ENCODE measurements at places on chromosomes 2 and 18. TPM values are rescaled to one million over a fixed set of nuclear protein-coding genes. Genes with fewer than 3 reads are reported as not detected.

- H3K27ac ChIP-seq: no peak overlapping the region
- H3K27me3 ChIP-seq: peaks cover 3% of the 10 kb centered on the region
- no peaks in the 10 kb centered on the region for H3K4me1 ChIP-seq
Measured at GRCh38 chr2:237556773-237557632, 9.4 kb upstream of the PRLH start.

ABCG8 gene
- 0.25 TPM for total RNA-seq

UGT1A10 gene
- 0.11 TPM for total RNA-seq

ABHD3 gene
- total RNA-seq: 12.1 TPM

SPEG gene
- 57.8 TPM for total RNA-seq

DNA sequence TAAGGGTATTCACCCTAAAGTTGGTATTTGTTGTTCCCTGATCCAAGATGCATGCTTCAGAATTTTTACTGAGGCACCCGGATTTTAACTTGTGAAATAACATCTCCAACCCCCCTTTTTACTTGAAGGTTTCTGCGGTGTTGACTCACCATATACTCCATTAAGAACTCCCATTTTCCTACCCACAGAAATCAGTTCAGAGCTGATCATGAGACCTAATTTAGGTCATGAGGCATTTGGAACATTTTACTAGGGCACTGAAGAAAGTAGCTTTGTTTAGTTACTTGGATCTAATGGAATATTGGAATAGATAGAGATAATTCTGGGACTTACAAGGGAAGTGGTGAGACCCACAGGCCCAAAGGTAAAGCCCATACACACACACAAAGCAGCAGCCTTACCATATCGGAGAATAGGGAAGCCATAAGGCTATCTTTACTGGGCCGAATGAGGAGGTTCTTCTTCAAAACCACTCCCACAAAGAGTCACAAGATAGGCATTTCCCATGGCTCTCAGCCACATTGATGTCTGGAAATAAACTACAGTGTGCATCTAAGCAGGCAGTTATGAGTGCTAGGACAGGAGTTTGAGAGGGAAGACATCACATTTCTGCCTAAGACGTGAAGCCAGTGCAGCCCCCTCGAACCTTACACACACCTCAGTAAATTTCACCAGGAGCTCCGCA is 681.0 kb upstream of the LRRTM4 start:
- no peak overlapping the region for H3K27ac ChIP-seq
- no peak overlapping the region for H3K4me3 ChIP-seq
- H3K27me3 ChIP-seq: no peaks in the 10 kb centered on the region
- H3K36me3 ChIP-seq: no peaks in the 10 kb centered on the region
- no peak for DNase-seq
- no peaks in the 10 kb centered on the region for H3K4me1 ChIP-seq

ITGAV gene
- 27.7 TPM for total RNA-seq

DNA sequence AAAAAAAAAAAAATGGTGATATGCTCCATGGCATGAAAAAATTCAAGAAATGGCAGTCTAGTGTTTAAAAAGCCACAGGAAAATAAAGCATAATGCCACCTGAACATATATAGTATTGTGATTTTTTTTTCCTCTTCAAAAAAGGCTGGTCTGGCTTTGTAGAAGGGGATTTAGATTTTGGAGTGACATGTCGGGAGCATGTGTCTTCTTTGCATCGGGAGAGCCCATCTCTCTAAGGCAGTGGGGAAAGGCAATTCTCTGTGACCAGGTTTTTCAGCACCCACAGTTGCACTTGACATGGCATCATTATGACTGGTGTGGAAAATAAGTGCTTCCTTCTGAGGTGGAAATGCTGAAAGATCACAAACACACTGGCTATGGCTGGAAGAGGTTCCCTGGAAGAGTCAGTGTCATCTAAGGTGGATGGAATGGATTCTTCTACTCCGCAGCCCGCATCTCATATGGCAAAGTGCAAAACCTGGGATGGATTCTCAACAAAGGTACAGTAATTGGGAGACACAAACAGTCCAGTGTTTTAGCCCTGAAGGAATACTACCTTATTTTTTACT is 172.5 kb downstream of the AGAP1 start:
- H3K36me3 ChIP-seq: no peaks in the 10 kb centered on the region
- H3K27ac ChIP-seq: 0 out of 2 replicates have a peak overlapping the region, but pooled peaks have one; percentile 8
- peak overlapping the region; percentile 47 for H3K4me3 ChIP-seq
- no peaks in the 10 kb centered on the region for H3K27me3 ChIP-seq
- peaks cover 63% of the 10 kb centered on the region for H3K4me1 ChIP-seq
- DNase-seq: no peak

TSGA10 gene
- total RNA-seq: 9.3 TPM

GRCh38 chr2:145764631-145765030 is 1244.7 kb upstream of the ZEB2 start:
- H3K4me3 ChIP-seq: no peak overlapping the region
- no peak for DNase-seq
- H3K4me1 ChIP-seq: peaks cover 14% of the 10 kb centered on the region
- no peaks in the 10 kb centered on the region for H3K36me3 ChIP-seq

CD8B2 gene
- not detected for total RNA-seq

DNA sequence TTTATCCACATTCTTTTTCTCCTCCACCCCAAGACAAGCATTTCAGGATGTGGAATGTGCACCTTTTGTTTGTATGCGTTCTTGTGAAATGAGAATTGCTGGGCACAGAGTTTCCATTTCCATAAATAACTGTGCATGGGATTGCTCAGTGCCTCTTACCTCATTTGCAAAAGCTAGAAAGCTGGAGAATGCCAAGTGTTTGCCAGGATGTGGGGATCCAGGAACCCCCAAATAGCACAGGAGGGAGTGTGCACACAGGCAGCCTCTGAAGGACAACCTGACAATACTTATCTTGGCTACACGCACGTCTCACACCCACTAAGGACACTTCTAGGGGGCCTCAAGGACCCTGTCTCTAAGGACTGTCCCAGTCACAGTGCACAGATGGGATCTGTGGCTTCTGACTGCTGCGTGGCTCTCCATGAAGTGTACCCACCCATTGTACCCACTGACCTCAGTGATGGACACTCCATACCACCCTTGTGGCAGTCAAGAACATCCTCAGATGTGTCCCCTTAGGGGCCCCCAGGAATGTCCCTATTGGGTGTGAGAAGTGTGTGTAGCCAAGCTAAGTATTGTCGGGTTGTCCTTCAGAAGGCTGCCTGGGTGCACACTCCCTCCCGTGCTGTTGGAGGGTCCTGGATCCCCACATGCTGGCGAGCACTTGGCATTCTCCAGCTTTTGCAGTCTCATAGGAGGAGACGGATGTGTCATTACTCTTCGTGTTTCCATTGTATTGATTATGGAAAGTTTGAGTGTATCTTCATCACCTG is 38.4 kb downstream of the CAPN13 start:
- H3K27me3 ChIP-seq: no peaks in the 10 kb centered on the region
- peaks cover 11% of the 10 kb centered on the region for H3K4me1 ChIP-seq
- no peaks in the 10 kb centered on the region for H3K36me3 ChIP-seq
- no peak overlapping the region for H3K4me3 ChIP-seq
- DNase-seq: no peak

GRCh38 chr18:34550156-34550555 is 159.9 kb upstream of the DTNA start:
- no peaks in the 10 kb centered on the region for H3K27me3 ChIP-seq
- DNase-seq: no peak
- H3K36me3 ChIP-seq: peaks cover 2% of the 10 kb centered on the region
- H3K4me3 ChIP-seq: peak overlapping the region; percentile 13
- H3K27ac ChIP-seq: peak overlapping the region; percentile 75

TUBA3E gene
- 0.18 TPM for total RNA-seq

DNA sequence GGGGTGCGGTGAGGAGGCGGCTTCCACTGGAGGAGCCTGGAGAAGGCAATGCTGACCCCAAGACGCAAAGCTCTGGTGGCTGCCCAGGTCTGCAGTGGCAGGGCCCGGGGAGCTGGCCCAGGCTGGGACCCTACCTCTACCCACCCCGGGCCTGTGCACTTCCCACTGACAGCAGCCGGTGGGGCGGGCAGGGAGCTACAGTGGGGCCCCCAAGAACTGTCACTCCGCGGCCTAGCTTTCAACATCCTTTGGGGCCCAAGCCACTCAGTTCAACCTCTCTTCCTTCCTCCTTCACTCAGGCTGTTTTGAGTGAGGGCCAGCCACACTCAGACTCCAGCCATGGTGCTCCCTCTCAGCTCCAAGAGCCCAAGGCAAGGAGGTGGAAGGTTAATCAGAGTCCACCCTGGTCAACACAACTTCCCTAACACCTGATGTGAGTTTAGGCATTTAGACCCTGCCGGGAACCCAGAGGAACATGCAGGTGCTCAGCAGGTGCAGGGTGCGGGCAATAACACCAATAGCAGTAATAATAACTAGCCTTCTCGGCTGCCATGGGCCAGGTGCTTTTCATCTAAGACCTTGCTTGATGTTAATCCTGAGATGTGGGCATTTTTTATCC is 93.6 kb downstream of the ZFP36L2 start:
- peaks cover 45% of the 10 kb centered on the region for H3K4me1 ChIP-seq
- no peak overlapping the region for H3K4me3 ChIP-seq
- H3K27ac ChIP-seq: peak overlapping the region; percentile 23
- H3K27me3 ChIP-seq: no peaks in the 10 kb centered on the region
- H3K36me3 ChIP-seq: no peaks in the 10 kb centered on the region
- DNase-seq: no peak

MOCOS gene
- total RNA-seq: 5.3 TPM

RAB6C gene
- 0.07 TPM for total RNA-seq

- no peak overlapping the region for H3K4me3 ChIP-seq
- H3K36me3 ChIP-seq: peaks cover 6% of the 10 kb centered on the region
- H3K4me1 ChIP-seq: 0 out of 2 replicates have a peak, but pooled peaks cover 2% of the 10 kb centered on the region
- H3K27me3 ChIP-seq: no peaks in the 10 kb centered on the region
Measured at GRCh38 chr2:182610231-182610630, 105.8 kb upstream of the DNAJC10 start.

INHA gene
- 1.4 TPM for total RNA-seq

CYRIA gene
- 6.2 TPM for total RNA-seq

DNA sequence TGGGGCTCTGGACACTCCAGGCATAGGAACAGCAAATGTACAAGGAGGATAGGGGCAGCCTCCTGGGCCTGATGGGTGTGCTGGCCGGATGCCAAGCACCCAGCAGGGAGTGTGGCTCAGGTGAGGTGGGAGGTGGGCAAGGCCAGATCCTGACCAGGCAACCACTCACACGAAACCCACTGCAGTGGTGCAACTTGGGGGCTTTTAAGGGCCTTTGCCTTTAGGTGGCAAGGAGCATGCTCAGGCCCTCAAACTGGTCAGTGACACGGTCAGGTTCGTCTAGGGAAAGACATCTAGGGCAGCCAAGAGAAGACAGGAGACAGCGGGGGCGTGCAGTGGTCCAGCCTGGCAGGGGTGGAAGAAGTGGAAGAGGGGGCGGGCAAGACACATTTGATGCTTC is 18.4 kb upstream of the TEX51 start:
- H3K27ac ChIP-seq: no peak overlapping the region
- no peaks in the 10 kb centered on the region for H3K27me3 ChIP-seq
- peaks cover 15% of the 10 kb centered on the region for H3K4me1 ChIP-seq
- H3K36me3 ChIP-seq: peaks cover 9% of the 10 kb centered on the region
- H3K4me3 ChIP-seq: no peak overlapping the region

GRCh38 chr2:231170055-231170454 is 28.4 kb upstream of the ARMC9 start:
- H3K27me3 ChIP-seq: no peaks in the 10 kb centered on the region
- no peak overlapping the region for H3K27ac ChIP-seq
- no peak overlapping the region for H3K4me3 ChIP-seq

GRCh38 chr2:74471332-74472065 is 981 bp downstream of the MRPL53 start:
- no peaks in the 10 kb centered on the region for H3K27me3 ChIP-seq
- H3K4me1 ChIP-seq: peaks cover 11% of the 10 kb centered on the region
- no peak for DNase-seq
- peaks cover 14% of the 10 kb centered on the region for H3K36me3 ChIP-seq
- peak overlapping the region; percentile 96 for H3K4me3 ChIP-seq
- peak overlapping the region; percentile 99 for H3K27ac ChIP-seq

DNA sequence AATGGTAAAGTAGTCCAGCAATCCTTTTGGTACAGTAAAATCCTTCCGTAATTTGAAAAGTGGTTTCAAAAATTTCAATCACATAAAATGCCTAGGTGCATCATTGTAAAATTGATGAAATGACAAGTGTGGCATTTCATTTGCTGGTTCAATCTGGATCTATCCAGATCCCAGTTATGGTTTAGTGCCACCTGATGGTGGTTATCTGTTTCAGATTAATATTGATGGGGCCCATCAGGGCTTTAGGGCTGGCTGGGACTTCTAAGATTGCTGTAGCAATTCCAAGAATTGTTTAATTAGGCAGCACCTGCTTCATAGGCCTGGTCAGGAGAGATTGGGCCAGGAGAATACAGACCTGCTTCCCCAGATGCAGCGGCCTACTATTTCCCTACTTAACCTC is 55.5 kb upstream of the PIK3C3 start:
- no peak overlapping the region for H3K4me3 ChIP-seq
- H3K4me1 ChIP-seq: peaks cover 22% of the 10 kb centered on the region
- no peak overlapping the region for H3K27ac ChIP-seq
- no peak for DNase-seq
- peaks cover 24% of the 10 kb centered on the region for H3K36me3 ChIP-seq
- H3K27me3 ChIP-seq: peaks cover 10% of the 10 kb centered on the region

DNA sequence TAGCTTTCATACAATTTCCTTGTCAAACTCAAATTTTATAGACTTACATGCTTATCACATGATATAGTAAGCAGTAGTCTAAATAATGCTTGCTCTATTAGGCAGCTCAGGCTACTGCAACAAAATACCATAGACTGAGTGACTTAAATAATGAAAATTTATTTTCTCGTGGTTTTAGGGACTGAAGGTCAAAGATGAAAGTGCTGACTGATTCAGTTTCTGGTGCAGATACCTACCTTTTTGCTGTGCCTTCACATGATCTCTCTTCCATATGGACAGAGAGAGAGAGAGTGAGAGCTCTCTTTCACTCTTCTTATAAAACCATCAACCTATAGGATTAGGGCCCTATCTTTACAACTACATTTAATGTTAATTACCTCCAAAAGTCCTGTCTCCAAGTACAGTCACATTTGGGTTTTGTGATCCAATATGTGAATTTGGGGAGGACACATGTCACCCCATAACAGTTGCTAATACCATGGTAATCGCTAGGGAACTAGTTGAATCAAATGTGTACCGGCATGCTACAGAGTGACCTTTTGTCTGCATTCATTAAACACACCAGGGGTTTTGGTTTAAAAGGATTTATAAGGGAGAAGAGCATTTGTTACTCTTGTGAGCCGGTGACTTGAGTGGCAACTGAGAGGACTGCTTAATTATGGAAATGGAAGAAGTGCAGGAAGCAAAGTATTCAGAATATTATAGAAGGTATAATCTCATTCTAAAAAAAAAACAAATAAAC is 723.4 kb upstream of the LRRTM4 start:
- H3K4me3 ChIP-seq: no peak overlapping the region
- peaks cover 14% of the 10 kb centered on the region for H3K36me3 ChIP-seq
- DNase-seq: no peak
- H3K27ac ChIP-seq: no peak overlapping the region
- peaks cover 8% of the 10 kb centered on the region for H3K4me1 ChIP-seq

GRCh38 chr2:11330457-11331142 is 13.8 kb downstream of the ROCK2 start:
- no peak overlapping the region for H3K27ac ChIP-seq
- H3K4me3 ChIP-seq: no peak overlapping the region
- no peaks in the 10 kb centered on the region for H3K27me3 ChIP-seq
- H3K4me1 ChIP-seq: no peaks in the 10 kb centered on the region
- H3K36me3 ChIP-seq: peaks cover 5% of the 10 kb centered on the region

PFN4 gene
- not detected for total RNA-seq

- H3K4me3 ChIP-seq: no peak overlapping the region
- H3K27me3 ChIP-seq: no peaks in the 10 kb centered on the region
- H3K27ac ChIP-seq: no peak overlapping the region
- H3K36me3 ChIP-seq: no peaks in the 10 kb centered on the region
- peaks cover 12% of the 10 kb centered on the region for H3K4me1 ChIP-seq
Measured at GRCh38 chr2:43605079-43605655, 9.3 kb upstream of the THADA start.

GRCh38 chr2:182952741-182953450 is 85.4 kb downstream of the NCKAP1 start:
- no peak overlapping the region for H3K4me3 ChIP-seq
- H3K36me3 ChIP-seq: peaks cover 47% of the 10 kb centered on the region
- no peaks in the 10 kb centered on the region for H3K27me3 ChIP-seq
- no peak for DNase-seq

Measured in WTC11 (cell line).